Thyroid gland (tissue), 4 donors: ENCODE measurements at places on chromosomes 16 and 17. TPM values are rescaled to one million over a fixed set of nuclear protein-coding genes. Genes with fewer than 3 reads are reported as not detected.

Gene CNTNAP4
- total RNA-seq = not detected

Gene GP2
- total RNA-seq = 0.44 TPM

Gene CALB2
- total RNA-seq = not detected

Gene ANKRD40CL
- total RNA-seq = not detected

Gene KRT33B
- not detected for total RNA-seq

Gene BICDL2
- total RNA-seq = 17.8 TPM

Gene EDC4
- total RNA-seq = 40.1 TPM

- H3K27ac ChIP-seq = peak within 1 kb of the TSS; percentile 55
- peaks cover 10% of the 10 kb centered on the region for H3K27me3 ChIP-seq
- no peak within 1 kb of the TSS for H3K4me3 ChIP-seq
- no peaks in the 10 kb centered on the region for H3K36me3 ChIP-seq
- H3K4me1 ChIP-seq = peaks cover 29% of the 10 kb centered on the region
Observed at GRCh38 chr17:50201276-50201854, at the start of gene COL1A1. TSS of gene COL1A1 (minus strand) at chr17:50201631. CDS start at chr17:50201513, 118 bp downstream.

DNA sequence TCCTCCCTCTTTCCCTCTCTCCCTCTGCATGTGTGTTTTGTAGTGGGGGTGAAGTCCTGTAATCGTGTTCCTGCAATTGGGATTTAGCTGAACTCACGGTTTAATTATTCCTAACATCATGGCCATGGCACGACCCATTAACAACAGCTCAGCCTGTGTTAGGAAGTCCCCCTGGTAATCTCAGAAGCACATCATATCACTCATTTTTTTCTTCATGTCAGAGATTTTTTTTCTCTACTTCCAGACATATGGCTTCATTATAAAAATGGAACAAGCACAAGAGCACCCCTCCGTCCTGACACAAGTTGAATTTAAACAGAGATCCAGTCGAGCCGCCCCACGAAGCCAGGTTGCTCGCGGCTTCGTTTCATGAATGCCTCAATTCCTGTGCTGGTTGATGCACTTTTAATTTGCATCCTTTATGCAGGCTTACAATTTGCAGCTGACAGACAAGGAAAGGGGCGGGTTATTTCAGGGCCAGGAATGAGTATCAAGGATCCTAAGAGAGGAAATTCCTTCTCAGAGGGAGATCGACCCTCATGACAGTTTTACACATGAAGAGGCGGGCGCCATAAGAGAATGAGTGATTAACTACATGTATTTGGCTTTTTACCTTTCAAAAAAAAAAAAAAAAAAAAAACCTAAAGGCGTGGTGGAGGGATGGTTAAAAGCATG is 192.9 kb downstream of the MAF start:
- no peaks in the 10 kb centered on the region for H3K36me3 ChIP-seq
- H3K27me3 ChIP-seq = no peaks in the 10 kb centered on the region
- no peaks in the 10 kb centered on the region for H3K4me1 ChIP-seq
- no peak overlapping the region for H3K4me3 ChIP-seq
- no peak for DNase-seq
- H3K27ac ChIP-seq = no peak overlapping the region

- H3K27me3 ChIP-seq = no peaks in the 10 kb centered on the region
- peaks cover 35% of the 10 kb centered on the region for H3K4me1 ChIP-seq
- no peak overlapping the region for H3K4me3 ChIP-seq
- no peaks in the 10 kb centered on the region for H3K36me3 ChIP-seq
Observed at GRCh38 chr16:14011001-14011400, 60.1 kb upstream of the MRTFB start.

GRCh38 chr16:16938009-16938408 is 532.8 kb downstream of the XYLT1 start:
- no peak overlapping the region for H3K4me3 ChIP-seq
- no peak overlapping the region for H3K27ac ChIP-seq
- H3K4me1 ChIP-seq = no peaks in the 10 kb centered on the region
- no peak for DNase-seq

DNA sequence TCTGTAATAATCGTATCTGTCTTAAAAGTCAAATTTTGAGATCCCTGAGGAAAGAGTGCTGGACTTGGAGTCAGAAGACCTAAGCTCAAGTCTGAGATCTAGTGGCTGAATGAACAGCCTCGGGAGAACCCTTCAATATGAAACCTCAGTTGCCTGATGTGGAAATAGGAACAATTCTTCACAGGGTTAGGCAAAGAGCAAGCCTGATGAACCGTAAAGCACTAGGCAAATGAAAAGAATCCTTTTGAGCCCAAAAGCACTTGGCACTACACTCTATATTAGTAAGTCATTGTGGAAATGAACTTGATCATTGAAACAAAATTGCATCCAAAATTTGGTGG is 20.2 kb downstream of the TXNDC11 start:
- peaks cover 82% of the 10 kb centered on the region for H3K4me1 ChIP-seq
- peak overlapping the region; percentile 93 for H3K27ac ChIP-seq
- H3K36me3 ChIP-seq = peaks cover 12% of the 10 kb centered on the region
- no peaks in the 10 kb centered on the region for H3K27me3 ChIP-seq

DNA sequence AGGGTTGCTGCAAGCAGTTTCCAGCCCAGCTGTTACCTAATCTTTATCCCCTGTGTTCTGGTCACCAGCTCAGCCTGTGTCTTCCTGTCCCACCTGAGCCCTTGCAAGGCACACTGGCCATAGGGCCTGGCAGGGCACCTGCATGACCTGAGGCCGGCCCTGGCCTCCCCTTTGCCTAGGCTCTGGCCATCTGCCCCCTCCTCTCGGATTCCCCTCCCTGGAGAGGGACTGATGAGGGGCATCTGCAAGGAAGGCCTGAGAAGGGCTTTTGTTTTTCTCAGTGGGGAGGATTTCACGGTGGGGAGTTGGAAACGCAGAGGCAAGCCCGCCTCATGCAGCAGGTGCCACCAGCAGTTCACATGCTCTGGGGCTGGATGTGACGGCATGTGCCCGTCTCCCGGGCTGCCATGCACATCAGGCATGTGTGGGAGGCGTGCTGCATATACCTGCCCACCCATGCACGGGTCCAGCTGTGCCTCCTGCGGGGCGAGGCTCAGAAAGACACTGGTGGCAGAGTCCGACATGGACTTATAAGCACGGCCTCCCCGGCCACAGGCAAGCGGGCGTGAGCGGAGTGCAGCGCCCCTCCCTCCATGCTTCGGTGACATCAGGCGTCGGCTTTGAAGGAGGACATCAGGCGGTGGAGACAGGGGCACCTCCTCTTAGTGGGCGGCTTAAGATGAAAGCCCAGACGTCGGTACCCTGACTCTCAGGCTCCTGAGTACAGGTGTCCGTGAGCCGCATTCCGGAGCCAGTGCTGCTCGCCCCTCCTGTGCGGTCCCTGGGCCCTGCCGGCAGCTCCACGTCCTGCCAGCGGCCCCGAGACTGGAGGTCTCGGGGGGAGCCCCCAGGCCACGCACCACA is 16.5 kb downstream of the ASPSCR1 start:
- no peak for DNase-seq
- no peaks in the 10 kb centered on the region for H3K36me3 ChIP-seq
- no peaks in the 10 kb centered on the region for H3K27me3 ChIP-seq
- no peak overlapping the region for H3K4me3 ChIP-seq

GRCh38 chr17:7294614-7295153 is at the start of gene YBX2:
TSS of gene YBX2 (minus strand) at chr17:7294639. CDS start at chr17:7294500, 139 bp downstream.
- peak; percentile 70 for DNase-seq
- no peaks in the 10 kb centered on the region for H3K27me3 ChIP-seq
- peaks cover 36% of the 10 kb centered on the region for H3K4me1 ChIP-seq

GRCh38 chr16:9366048-9366969 is 274.9 kb downstream of the HAPSTR1 start:
- H3K4me1 ChIP-seq = peaks cover 6% of the 10 kb centered on the region
- DNase-seq = no peak
- no peaks in the 10 kb centered on the region for H3K36me3 ChIP-seq
- no peaks in the 10 kb centered on the region for H3K27me3 ChIP-seq

- no peaks in the 10 kb centered on the region for H3K27me3 ChIP-seq
- peaks cover 4% of the 10 kb centered on the region for H3K4me1 ChIP-seq
- no peak within 1 kb of the TSS for H3K27ac ChIP-seq
- no peak within 1 kb of the TSS for H3K4me3 ChIP-seq
Observed at GRCh38 chr17:29042679-29043538, at the start of gene PIPOX. TSS of gene PIPOX (plus strand) at chr17:29043141. CDS start at chr17:29043226, 85 bp downstream.
